ENCODE measurements at places on chromosomes 7 and 10.

GRCh38 chr7:24054236-24054635, 229.8 kb upstream of the NPY start:
- no peak for DNase-seq

- DNase-seq: no peak
Measured at GRCh38 chr7:15723841-15724240, 37.4 kb upstream of the MEOX2 start.

DNA sequence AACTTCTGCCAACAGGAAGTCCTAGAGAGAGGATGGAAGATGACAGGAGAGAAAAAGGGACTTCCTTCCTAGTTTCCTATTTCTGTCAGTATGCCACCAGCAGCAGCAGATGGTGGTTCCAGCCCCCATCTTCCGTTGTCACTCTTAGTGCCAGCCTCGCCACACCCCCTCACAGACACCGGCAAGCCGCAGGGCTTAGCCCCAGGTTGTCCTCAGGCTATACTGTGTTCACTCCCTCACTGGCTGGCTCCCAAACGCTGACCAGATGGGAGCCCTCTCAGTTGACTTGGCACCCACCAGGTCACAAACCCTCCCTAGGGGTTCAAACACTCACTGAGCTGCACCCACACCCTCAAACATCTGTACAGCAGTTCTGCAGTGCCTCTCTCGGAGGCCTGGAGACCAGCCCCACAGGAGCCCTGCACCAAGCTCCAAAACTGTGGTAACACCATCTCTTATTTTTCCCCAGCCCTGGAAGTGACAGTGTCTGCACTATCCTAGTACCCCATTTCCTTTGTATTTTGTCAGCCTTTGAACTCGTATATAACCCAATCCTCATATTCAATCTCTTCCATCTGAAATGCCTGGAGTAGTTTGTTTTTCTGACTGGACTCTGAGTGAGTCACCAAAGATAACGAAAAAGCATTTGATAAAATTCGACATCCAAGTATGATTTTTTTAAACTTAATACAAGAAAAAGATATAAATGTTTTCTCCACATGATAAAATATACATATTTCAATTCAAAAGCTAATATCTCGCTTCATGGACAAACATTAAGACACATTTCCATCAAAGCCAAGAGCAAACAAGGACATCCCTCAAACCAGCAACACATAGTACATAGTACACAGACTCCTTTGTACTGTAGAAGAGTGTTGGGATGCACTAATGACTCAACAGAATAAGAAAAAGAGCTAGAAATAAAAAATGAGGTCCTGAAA, 34.5 kb downstream of the SMURF1 start:
- no peak for DNase-seq

DNA sequence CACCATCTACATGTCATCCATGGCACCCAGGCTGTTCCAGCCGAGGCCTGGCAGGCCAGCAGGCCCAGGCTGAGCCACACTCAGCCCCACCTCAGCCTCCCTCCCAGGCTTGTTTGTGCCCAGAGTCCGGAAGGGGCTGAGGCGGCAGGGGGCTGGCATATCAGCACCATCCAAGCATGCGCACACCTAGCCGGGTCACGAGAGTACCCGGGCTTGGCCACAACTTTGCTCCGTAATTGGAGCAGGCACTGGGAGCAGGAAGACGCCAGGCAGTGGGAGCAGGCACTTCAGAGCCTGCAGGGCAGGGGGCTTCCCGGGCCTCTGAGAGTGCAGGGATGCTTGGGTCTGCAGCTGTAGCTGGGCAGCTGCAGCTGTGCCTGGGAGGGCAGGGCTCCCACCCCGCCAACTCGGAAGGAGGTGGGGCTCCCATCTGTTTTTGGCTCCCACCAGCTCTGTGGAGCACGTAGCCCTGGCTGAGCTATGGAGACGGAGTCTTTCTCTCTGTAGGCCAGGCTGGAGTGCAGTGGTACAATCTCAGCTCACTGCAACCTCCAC, 15.2 kb upstream of the TSPAN15 start:
- no peak for DNase-seq
